ENCODE measurements at places on chromosomes 6 and 20.
A peak's percentile ranks its signal among the peaks of the same experiment; 100 is the strongest.

- DNase-seq: peak; percentile 22
Measured at GRCh38 chr20:3446779-3447178, 24.0 kb upstream of the ATRN start.

DNA sequence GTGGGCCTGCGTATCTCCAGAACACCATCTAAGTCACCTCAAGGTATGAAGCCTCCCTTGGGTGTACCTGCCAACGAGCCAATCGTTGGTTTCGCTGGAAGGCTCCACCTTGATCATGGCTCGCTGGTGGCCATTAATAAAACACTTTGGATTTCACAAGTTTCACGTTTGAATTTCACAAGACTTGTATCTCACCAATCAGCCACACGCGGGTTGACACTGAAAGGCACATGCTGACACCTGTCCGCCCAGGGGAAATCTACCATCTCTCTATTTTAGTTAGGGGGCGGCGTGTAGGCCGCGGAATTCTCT lies 586 bp upstream of the HMGA1 start:
- DNase-seq: peak; percentile 64

DNA sequence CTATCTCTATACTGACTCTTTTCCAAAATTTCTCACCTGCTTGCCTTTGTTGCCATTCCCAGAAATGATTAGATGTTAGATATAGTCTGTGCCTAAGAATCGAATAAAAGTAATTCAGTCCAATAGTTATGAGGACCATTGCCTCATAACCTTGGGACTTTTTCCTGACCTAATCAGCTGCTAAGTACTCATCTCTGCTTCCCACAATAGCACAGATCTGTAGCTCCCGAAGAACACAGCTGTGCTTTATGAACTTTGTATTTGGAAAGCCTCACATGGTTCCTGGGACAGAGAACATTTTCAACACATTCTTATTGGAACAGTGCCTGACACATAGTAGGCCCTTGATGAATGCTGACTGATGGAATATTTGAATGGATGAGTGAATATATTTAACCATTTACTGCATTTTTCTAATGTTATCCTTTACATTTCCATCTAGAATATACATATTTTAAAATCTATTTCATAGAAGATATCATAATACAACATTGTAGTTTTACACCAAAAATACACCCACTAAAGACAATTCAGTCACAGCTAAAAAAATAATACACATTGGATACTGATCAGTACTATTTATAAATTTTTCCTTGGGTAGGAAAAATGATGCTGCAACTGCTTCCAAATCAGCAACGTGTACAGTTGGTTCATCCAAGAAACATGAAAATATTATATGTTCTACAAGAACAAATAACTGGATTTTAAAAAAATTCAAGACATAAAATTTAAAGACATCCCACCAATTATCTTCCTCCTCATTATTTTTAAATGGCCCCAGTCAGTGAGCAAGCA lies 53.9 kb downstream of the HS3ST5 start:
- no peak for DNase-seq

DNA sequence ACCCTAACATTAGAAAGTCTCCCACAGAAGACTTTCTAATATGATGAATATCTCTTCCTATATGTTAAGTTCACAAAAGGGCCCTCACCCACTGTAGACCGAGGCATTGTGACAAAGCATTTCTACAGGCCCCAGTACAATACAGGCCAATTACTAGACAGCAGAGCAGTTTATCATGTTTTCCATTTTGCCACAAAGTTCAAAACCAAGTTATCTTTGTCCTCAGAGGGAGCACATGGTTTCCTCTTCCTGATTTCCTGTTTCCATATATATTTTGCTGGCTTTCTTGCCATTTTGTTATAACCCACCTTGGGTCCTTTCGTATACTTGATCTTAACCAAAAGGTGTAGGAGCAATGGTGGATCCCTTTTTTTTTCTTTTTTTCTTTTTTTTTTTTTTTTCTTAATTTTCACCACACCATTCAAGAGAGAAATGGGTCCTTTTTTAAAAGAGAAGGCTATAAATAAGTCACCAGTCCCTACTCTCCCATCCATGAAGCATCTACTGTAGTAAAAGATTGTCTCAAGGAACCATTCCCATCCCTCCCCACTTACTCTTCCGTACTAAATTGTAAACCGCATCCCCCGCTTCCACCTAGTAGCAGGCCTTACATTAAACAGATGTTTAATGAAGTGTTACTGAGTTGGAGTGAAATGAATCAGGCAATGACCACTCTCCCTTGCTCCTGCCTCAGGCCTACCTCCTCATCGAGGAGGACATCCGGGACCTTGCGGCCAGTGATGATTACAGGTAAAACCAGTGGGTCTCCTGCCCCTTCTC lies 2.1 kb upstream of the UBE2C start:
- no peak for DNase-seq

DNA sequence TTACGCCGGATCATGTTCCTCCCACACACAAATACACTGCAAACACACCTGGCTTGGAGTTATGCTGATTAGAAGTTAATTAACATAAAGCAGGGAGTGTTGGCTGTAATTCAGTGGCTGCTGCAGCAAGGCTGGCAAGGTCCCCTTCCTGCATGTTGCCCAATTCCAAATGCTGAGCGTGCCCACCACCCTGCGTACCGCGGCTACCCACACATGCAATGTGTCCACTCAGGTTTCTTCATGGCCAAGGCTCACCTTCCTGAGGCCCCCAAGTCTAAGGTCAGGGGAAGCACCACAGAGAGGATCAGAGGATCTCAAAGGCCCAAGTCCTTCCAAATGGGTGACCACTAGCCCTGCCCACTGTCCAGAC lies 11.6 kb upstream of the PRND start:
- DNase-seq: no peak

- DNase-seq: no peak
Measured at GRCh38 chr6:88004707-88005106, 42.9 kb upstream of the SPACA1 start.
